ENCODE measurements at places on chromosomes 5 and 9.

GRCh38 chr9:14179449-14179848 is 134.5 kb downstream of the NFIB start:
- DNase-seq = no peak

GRCh38 chr9:16154521-16155078 is 601.8 kb downstream of the CCDC171 start:
- DNase-seq = no peak

DNA sequence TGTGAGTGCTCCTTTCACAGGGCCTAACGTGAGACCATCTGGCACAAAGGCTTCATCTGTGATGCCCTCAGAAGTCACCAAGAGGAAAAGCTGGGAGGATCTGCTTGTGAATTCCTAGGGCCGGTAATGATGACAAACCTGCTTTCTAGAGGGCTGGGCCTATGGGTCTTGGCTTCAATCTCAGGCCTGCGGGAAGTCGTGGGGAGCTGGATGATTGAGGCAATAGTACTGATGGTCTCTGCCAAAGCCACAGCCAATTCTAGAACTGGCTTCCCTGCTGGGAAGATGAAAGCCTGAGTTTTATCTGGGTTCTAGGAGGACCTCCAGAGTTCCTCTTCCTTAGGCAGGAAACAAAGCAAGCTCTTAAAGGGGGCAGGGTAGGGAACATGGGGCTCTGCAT is 102.7 kb downstream of the TMEM215 start:
- no peak for DNase-seq

GRCh38 chr9:88996921-88997235 is 5.6 kb downstream of the S1PR3 start:
- DNase-seq = no peak

- DNase-seq = no peak
Observed at GRCh38 chr5:57193757-57194413, 20.0 kb downstream of the GPBP1 start.

DNA sequence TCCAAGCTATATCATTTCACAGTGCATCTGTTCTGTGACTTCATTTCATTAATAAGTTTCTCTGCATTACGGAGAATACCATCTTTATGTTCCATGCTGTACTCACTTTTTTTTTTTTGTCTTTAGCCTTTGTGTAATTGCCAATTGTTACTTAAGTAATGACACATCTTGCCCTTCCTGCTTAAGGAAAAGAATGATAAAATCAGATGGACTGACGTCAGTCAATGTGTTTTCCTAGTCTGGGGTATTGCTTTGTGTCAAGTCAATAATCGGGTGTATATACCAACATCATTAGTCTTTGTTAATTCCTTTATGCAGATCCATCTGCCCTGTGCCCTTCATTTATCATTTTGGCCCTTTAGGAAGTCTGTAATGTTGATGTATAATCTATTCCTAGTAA is 133.5 kb downstream of the CD180 start:
- no peak for DNase-seq

DNA sequence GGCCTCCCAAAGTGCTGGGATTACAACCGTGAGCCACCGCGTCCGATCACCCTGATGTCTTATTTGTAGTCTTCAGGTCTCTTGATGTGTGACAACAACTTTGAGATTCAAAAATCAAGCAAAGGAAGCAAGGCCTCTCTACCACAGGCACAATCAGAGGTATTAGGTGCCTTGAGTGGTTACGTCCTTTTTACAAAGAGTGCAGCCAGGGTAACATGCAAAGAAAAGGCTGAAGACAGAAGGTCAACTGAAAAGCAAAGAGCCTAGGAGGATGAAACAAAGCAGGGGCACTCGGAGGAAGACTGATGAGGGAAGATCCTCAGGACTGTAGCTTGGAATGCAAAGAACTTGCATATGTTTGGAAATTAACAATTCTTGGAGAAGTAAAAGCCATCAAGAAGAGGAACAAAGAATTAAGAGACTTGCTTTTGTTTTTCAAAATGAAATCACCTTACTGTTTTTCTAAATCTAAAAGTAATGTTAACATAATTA is 362.1 kb downstream of the EBF1 start:
- DNase-seq = no peak

GRCh38 chr5:14025569-14026286 is 81.2 kb upstream of the DNAH5 start:
- no peak for DNase-seq

- no peak for DNase-seq
Observed at GRCh38 chr9:133787754-133788025, 49.5 kb upstream of the SARDH start.

DNA sequence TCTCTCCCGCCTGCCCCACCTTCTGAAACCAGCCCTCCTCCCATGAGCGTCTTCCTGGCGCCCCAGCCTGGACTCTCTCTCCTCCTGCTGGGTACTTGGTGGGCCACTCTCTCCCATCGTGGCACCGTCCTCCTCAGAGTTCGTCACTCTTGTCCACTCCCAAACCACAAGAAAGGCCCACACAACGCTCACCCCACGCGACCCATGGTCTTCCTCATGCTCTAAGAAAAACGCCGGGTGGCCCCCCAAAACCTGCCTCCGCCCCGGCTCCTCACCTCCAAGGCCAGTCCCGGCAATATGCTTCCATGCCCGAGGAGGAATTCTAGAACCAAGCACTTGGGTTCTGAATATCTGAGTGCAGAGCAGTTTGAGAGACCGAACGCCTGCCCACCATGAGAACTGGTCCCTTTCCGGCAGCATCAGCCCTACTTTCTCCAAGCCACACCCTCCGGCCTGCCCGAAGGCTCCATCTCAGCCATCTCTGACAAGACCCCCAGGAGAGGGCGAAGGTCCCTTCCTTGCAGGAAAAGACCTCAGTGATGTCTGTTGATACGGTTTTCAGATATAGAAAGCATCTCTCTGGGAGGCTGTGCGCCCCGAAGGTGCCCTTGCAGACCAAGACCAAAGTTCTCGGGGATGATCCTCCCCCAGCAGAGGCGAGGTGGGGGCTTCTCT is 15.0 kb downstream of the SLC6A3 start:
- no peak for DNase-seq

- DNase-seq = no peak
Observed at GRCh38 chr9:2723376-2724065, 6.2 kb downstream of the KCNV2 start.

GRCh38 chr5:145543968-145544367 is 291.2 kb downstream of the PRELID2 start:
- DNase-seq = no peak

- no peak for DNase-seq
Observed at GRCh38 chr9:34578241-34579103, 11.1 kb downstream of the CNTFR start.

- no peak for DNase-seq
Observed at GRCh38 chr5:94361161-94361560, 257.2 kb downstream of the KIAA0825 start.

DNA sequence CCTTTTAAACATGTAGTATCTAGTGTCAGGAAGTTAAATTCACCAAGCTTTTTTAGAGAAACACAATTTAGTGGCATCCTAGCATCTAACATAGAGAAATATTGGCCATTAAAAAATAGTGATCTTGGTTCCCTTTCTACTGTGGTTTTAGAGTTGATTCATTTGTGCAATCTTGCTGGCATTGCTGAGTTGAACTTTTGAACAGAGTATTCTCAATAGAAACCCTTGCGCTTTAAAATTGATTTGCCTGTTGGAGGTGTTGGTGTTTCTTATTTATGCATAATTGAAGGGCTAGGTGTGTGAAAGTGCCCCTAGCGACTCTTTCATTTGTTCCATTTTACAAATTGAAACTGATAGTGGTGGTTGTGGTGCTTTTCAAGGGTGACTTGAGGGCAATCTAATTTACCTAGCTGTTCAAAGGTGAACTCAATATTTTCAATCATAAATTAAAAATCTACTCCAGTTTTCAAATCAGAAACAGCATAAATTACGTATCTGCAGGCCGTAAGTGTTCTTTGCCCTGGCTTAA is 73.0 kb upstream of the MPDZ start:
- no peak for DNase-seq

DNA sequence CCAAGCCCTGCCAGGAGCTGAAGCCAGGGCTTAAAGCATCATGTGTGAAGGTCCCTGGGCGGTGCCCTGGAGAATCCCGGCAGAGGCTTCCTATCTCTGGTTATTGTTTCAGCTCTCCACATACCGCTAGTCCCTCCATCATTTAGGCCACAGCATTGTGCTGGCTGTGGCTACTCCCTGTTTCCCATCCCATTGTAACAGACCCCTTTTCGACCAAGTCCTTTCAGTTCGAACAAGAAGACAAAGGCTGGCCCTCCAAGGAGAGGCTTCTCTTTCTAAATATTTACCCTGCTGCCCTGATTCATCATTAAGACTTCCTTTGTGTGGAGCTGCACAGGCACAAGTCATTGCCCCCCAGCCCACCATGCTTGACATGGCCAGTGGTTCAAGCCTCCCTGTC is 41.6 kb downstream of the NEUROG1 start:
- DNase-seq = no peak

DNA sequence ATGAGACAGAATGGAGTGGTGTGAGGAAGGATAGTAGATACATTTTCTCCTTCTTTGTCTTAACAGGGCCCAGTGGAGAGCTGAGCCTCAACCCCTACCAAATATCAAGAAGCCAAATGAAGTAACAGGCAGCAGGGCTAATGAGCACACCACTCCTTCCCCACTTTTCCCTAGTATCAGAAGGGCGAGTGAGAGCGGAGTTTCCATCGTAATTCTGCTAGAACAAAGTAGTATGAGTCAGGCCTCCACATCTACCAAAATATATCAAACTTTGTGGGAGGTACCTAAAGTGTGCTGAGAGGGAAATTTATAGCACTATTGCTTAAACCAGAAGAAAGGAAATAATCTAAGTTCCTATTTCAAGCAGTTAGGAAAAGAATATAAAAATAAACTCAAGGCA is 769.0 kb upstream of the RGMB start:
- DNase-seq = no peak

DNA sequence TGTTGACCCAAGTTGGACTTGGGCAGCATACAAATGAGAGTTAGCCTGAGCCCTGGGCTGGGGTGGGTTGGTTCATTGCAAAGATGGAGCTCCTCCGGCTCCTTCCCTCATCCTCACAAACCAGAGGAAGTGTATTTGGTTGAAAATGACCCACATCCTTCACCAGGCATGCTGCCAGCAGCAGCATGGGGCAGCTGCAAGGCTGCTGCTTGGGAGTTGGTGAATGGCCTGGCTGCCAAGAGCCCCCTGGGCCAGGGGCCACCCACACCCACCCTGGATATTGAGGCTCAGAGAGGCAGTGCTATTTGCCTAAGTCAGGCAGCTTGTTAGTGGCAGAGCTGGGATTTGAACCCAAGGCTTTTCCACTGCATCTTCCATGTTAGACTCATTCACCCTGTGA is 29.5 kb downstream of the PPARGC1B start:
- DNase-seq = no peak

- peak; percentile 69 for DNase-seq
Observed at GRCh38 chr9:79570448-79571308, 1.1 kb upstream of the TLE4 start.

- no peak for DNase-seq
Observed at GRCh38 chr9:110877374-110877773, 160.9 kb downstream of the LPAR1 start.

DNA sequence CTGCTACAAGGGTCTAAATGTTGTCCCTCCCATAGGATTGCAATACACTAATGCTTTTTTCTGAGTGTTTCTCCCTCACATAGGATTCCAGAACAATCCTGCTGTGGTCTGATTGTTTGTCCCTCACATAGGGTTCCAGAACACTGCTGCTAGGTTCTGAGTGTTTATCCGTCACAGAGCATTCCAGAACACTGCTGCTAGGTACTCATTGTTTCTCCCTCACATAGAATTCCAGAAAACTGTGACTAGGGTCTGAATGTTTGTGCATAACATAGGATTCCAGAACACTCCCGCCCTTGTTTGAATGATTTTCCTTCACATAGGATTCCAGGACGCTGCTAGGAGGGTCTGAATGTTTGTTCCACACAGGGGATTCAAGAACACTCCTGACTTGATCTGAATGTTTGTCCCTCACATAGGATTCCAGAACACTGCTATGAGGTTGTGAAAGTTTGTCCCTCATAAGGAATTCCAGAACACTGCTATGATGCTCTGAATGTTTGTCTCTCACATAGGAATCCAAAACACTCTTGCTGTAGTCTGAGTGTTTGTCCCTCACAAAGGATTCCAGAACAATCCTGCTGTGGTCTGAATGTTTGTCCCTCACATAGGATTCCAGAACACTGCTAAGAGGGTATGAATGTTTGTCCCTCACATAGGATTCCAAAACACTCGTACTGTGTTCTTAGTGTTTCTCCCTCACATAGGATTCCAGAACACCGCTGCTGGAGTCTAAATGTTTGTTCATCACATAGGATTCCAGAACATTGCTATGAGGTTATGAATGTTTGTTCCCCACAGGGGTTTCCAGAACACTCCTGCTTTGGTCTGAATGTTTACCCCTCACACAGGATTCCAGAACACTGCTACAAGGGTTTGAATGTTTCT is 213.5 kb downstream of the FOXD4L6 start:
- no peak for DNase-seq

DNA sequence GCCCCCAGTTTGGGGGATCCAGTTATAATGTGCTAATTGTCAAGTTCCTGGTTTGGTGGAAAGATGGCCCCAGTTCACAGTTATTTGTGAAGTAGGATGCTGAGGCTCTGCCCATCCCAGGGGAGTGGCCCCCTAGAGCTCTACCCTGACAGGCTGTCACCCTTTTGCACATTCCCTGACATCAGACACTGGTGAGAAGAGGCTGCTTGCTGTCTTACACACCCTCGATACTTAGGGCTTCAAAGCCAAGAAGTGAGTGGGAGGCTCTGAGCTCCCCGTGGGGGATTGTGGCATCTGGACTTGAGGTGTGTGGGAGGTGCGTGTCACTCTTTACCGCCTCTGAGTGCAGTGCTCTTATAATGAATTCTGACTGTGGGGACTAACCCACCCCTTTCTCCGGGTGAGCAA is 168.5 kb downstream of the DOCK2 start:
- no peak for DNase-seq

GRCh38 chr9:582775-583174 is 258.7 kb upstream of the DMRT1 start:
- no peak for DNase-seq

GRCh38 chr5:32708949-32709348 is 2.2 kb upstream of the NPR3 start:
- no peak for DNase-seq

All from esophagus squamous epithelium (tissue), 5 donors.